IPS DF 6.9 (cell line): ENCODE measurements at places on chromosomes 13 and 19.

DNA sequence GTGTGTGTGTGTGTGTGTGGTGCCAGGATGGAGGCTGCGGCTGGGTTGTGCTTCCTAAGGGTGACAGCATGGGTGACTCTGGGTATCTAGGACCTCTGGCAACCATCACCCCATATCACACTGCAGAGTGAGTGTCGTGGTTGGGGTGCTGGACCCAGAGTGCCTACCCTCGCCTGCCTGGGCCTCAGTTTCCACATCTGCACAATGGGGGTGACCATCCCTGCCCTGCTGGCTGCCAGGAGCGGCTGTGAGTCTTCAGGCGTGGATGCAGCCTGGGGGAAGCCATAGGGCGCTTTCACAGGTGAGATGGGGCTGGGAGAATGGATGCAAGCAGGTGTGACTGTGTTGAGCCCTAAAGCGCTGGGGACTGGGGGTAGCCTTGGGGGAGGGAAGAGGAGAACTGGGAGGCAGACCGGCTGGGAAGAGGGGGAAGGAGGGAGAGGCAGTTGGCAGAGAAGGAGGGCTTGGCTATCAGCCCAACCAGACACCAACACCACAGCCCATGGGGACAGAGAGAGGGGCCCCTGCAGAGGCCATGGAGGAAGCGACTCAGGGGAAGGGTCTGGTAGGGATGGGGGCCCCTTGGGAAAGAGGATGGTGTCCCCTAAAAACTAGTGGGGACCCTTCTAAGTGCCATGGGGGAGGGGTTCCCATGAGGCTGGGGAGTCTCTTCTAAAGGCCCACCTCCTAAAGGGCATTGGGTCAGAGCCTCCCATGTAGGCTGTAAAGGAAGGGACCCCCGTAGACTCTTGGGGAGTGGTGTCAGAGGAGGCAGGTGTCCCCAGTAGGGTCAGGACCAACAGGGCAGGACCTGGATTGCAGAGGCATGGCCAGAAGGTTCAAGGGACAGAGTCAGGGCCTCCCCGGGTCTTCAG is 1.7 kb downstream of the PLPPR2 start:
- no peak for DNase-seq

DNA sequence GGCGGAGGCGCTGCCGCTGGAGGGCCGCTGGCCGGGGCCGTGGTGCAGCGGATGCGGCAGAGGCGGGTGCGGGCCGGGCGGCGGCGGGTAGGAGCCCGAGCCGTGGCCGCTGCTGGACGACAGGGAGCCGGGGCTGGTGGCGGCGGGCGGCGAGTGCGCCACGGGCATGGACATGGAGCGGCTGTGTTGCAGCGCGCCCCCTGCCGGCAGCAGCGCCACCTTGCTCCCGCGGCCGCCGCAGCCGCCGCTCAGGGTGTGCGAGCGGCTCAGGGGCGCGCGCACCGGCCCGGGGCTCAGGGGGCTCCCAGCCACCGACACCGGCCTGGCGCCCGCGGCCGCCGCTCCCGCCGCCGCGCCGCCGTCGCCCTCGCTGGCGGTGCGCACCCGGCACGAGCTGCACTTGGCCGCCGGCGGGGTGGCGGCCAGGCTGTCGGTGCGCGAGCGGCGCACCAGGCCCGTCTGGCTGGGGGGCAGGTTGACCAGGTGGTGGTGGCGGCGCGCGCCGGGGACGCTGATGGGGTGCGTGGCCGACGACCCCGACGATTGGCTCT is 1.7 kb downstream of the IRS2 start:
- no peak for DNase-seq

- DNase-seq: no peak
Measured at GRCh38 chr13:110629735-110630134, 14.4 kb downstream of the NAXD start.

DNA sequence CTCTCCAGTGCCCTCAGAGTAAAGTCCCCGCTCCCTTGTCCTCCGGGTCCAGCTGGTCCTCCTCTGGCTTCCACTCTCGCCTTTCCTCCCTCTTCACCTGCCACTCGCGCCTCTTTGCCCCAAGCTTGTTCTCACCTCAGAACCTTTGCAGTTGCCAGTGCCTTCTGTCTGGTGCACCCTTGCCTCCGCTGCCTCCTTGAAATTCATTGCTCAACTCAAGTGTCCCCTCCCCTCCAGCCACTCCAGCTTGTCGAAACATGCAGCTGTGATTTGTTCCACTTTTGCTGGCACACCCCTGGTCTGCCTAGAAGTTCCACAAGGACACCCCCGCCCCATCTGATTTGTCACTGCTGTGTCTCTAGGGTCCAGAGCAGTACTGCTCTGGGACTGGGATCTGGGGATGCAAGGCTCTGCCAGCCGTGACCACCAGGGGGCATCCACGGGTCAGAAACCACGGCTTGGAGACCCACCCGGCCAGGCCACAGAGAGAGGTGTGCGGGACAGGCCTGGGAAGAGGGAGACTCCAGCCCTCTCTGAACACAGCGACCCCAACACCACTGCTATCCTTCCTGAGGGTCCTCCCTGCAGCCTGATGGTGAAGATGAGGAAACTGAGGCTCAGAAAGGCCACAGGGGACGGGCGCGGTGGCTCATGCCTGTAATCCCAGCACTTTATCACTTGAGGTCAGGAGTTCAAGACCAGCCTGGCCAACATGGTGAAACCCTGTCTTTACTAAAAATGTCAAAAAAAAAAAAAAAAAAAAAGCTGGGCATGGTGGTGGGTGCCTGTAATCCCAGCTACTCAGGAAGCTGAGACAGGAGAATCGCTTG is 49.9 kb downstream of the AP1M1 start:
- DNase-seq: peak; percentile 80

DNA sequence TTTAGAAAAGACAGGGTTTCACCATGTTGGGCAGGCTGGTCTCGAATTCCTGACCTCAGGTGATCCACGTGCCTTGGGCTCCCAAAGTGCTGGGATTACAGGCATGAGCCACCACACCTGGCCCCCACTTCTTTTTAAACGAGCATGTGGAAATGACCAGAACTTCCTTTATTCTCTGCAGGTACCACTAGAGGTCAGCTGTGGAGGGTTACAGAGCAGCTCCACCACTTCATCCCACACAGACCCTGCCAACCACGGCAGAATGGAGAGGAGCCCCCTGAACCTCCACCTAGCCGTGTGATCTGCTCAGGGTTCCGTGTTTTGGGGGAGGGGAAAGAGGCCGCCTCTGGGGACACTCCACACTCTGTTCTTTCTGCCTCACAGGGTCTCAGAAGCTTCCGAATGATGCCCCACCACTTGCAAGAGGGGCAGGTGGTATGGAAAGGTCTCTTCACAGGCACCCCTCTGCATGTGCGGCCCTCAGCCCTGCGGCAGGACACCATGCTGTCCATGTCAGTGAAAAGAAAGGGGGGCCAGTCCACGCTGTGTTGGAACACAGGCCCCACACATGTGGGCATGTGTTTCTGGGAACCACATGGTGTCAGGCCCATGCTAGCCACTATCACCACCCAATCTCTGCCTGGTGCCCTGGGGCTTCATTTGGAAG is 465.0 kb downstream of the TSHZ3 start:
- DNase-seq: no peak

GRCh38 chr13:99528547-99528946 is 27.3 kb downstream of the TM9SF2 start:
- DNase-seq: no peak

GRCh38 chr13:36445891-36446351 is 13.6 kb downstream of the CCNA1 start:
- DNase-seq: no peak

GRCh38 chr19:18009412-18010066 is 1.6 kb downstream of the ARRDC2 start:
- DNase-seq: no peak

DNA sequence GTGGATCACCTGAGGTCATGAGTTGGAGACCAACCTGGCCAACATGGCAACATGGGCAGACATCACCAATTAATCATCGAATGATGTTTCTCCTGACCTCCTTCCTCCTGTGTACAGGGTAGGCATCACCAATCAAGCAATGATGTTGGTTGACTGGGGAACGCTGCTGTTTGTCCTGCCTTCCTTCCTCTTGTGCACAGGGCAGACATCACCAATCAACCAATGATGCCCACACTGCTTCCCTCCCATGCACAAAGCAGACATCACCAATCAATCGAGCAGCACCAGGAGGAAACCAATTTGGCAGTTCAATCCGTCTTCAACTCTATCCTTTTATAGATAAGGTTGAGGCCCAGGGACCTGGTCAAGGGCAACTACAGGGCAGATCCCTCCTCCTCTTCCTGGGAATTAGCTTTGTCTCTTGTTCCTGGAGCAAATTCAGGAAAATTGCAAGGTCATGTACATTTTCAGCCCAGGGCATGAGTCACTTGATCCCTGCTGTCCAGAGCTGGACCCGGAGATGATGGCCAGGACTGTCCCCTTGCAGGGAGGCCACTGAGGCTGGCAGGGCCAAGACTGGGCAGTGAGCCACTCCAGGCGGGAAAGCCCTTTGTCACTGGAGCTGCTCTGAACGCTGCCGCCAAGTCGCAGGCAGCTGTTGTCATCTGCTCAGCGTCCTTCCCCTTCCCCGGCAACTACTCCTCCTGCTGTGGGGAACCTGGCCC is 5.3 kb upstream of the CSNK1G2 start:
- no peak for DNase-seq

GRCh38 chr13:52127378-52127777 is 1.5 kb downstream of the NEK5 start:
- no peak for DNase-seq

- no peak for DNase-seq
Measured at GRCh38 chr19:15614507-15615379, at the start of gene CYP4F8. Gene CYP4F8 (plus strand): TSS chr19:15615218. CDS start chr19:15615617, 399 bp downstream.

DNA sequence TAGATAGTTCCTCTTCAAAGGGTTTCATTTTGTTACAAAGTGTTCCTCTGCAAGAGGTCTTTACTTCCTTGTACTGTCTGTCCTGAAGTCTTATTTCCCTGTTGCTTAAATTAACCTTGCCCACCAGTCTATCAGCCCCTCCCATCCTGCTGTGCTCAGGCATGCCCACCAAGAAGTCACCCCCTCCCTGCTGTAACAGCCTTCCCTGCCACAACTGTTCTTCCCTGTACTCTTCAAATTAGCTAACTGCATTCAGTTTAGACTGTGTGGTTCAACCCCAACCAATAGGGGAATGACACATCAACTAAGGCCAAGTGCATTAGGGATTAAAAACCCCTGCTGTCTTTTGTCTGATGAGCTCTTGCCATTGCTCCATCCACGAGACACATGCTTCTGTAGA is 34.4 kb upstream of the ZNF562 start:
- DNase-seq: no peak

- no peak for DNase-seq
Measured at GRCh38 chr13:29255567-29255966, 339.9 kb downstream of the SLC7A1 start.

GRCh38 chr13:79749566-79749965 is 268.6 kb downstream of the NDFIP2 start:
- no peak for DNase-seq

GRCh38 chr13:96460609-96461008 is 370.7 kb downstream of the HS6ST3 start:
- DNase-seq: no peak

GRCh38 chr19:38617764-38618589 is at the start of gene MAP4K1:
Gene MAP4K1 (minus strand): TSS chr19:38617953. CDS start chr19:38617895, 58 bp downstream.
- no peak for DNase-seq

- no peak for DNase-seq
Measured at GRCh38 chr19:45668342-45668871, 386 bp downstream of the GIPR start.

DNA sequence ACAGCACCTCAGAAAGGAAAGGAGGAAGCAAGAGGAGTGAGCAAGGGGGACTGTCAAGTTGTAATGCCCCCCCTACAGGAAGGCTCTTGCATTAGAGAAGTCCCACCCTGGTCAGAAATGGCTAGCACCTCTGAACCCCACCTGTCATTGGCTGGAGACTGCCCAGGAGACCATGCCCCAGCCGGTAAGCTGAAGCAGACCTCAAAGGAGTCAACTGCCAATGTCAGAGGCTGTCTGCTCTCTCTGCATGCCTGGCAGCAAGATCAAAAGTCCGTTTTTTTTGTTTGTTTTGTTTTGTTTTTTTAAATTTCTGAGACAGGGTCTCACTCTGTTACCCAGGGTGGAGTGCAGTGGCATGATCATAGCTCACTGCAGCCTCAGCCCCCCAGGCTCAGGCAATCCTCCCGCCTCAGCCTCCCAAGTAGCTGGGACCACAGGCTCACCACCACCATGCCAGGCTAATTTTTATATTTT is 8.1 kb upstream of the BCL3 start:
- DNase-seq: no peak

- no peak for DNase-seq
Measured at GRCh38 chr13:79245937-79246577, 160.0 kb downstream of the RBM26 start.

DNA sequence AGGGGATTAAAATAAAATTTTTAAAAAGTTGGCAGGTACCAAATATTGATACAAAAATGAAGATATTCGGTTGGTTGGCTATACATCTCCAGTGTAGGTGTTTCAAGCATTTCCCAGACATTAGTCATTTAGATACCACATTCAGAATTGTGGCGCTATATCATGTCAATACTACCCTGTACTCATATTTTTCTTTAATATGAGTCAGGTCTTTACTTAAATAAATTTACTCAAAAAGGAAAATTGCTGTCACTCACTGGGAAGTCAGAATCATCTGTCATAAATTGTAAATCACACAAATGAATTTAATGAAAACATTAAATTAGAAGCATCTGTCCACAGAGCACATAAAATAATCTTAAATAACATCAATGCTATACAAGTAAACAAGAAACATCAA is 134.2 kb downstream of the TSHZ3 start:
- DNase-seq: no peak

GRCh38 chr13:28494504-28494777 is 487 bp downstream of the FLT1 start:
- DNase-seq: no peak

DNA sequence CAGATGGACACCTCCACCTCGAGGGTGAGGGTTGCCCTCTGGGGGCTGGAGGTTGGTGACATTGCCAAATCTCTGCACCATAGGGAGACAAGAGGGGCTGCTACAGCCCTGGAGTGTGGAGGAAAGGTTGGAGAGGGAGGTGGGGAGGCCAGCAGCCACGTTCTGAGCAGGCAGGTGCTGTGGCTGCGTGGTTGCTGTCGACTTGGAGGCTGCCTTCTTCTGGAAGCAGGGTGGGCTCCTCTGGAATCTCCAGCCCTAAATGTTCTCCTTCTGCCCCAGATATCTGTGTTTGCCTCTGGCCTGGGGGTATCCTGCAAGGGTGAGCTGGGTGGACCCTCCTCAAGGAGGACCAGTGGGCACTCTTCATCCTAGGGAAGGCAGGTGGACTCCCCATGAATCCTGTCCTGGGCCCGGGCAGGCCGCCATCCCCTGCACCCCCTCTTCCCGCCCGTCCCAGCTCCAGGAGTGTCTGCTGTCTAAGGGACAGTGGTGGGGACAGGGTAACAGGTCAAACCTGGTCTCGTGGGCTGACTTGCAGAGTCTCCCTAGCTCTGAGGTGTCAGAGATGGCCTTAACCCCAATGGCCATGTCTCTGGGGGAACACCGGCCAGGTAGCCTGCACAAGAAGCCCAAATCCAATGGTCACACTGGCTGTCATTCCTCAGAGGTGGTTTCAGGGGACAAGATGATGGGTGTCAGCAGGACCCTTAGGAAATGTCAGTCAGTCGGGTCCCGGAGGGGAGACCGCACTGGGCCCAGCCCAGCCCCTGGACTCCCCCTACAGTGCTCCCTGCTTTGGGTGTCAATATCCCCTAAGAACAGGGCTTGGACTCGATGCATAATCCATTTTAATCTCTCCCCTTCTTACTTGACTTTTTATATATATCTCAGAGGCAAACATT is 32.3 kb upstream of the ZNF536 start:
- no peak for DNase-seq

- DNase-seq: no peak
Measured at GRCh38 chr13:60575142-60575541, 178.1 kb downstream of the TDRD3 start.

GRCh38 chr13:85536706-85537105 is 262.5 kb downstream of the SLITRK6 start:
- no peak for DNase-seq
